ENCODE measurements at places on chromosomes 7 and 10.

DNA sequence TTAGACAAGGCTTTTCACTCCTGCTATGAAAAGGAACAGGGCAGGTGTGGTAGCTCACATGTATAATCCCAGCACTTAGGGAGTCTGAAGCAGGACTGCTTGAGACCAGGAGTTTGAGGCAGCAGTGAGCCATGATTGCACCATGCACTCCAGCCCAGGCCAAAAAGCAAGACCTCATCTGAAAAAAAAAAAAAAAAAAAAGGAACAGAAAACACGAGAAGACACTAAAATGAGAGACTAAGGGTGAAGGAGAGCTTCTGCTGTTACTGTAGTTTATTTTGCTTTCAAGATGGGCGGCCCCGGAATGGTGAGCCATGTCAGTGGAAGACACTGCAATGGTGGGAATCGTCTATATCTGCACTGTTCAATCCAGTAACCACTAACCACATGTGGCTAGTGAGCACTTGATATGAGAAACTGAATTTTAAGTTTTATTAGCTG, 9.9 kb downstream of the PIP4K2A start:
- no peak overlapping the region for H3K27ac ChIP-seq
- peaks cover 25% of the 10 kb centered on the region for H3K4me1 ChIP-seq
- DNase-seq, result no peak
- no peaks in the 10 kb centered on the region for H3K27me3 ChIP-seq
- H3K4me3 ChIP-seq, result no peak overlapping the region

- H3K4me1 ChIP-seq, result no peaks in the 10 kb centered on the region
- DNase-seq, result no peak
- H3K36me3 ChIP-seq, result no peaks in the 10 kb centered on the region
- H3K27me3 ChIP-seq, result no peaks in the 10 kb centered on the region
- no peak overlapping the region for H3K4me3 ChIP-seq
Observed at GRCh38 chr7:43570688-43571365, 12.1 kb upstream of the STK17A start.

- no peaks in the 10 kb centered on the region for H3K36me3 ChIP-seq
- H3K4me3 ChIP-seq, result no peak overlapping the region
- H3K27ac ChIP-seq, result no peak overlapping the region
- H3K27me3 ChIP-seq, result peaks cover 39% of the 10 kb centered on the region
Observed at GRCh38 chr7:127438836-127439235, 46.3 kb upstream of the ZNF800 start.

GRCh38 chr10:13206546-13207443, 27.4 kb downstream of the UCMA start:
- H3K4me1 ChIP-seq, result no peaks in the 10 kb centered on the region
- H3K4me3 ChIP-seq, result no peak overlapping the region
- H3K36me3 ChIP-seq, result peaks cover 9% of the 10 kb centered on the region
- DNase-seq, result no peak
- no peaks in the 10 kb centered on the region for H3K27me3 ChIP-seq

GRCh38 chr7:96401200-96401599, 79.3 kb upstream of the SLC25A13 start:
- DNase-seq, result no peak
- no peaks in the 10 kb centered on the region for H3K36me3 ChIP-seq
- H3K4me1 ChIP-seq, result no peaks in the 10 kb centered on the region
- no peak overlapping the region for H3K4me3 ChIP-seq
- H3K27ac ChIP-seq, result no peak overlapping the region

DNA sequence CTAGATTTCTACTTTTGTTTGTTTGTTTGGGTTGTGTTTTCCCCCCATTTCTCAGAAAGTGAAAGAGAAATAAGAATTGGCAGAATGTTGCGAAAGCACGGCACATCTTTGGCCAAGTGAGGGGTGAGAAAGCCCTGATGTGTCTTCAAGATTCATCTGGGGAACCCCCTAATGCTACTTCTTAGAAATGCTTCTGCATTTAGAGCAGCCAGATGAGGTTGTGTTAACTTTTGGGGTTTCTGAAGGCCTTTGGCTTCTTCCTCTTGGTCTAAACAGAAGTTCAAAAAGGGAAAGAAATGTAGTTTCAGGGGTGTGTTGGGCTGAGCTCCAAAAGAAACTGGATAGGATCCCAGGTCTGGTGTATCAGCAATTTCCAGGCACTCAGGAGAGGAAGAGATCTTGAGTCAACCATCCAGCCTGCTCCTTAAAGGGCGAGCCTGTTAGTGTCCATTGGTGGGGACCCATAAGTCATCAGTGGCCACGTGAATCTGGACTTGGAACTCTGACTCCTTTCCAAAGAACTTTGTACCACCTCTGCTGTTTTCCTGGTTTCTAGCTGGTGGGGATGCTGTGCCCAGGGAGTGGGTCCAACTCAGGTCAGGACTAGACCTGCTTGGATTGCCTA, 6.5 kb downstream of the DUSP5 start:
- peaks cover 33% of the 10 kb centered on the region for H3K36me3 ChIP-seq
- H3K27me3 ChIP-seq, result no peaks in the 10 kb centered on the region
- peaks cover 51% of the 10 kb centered on the region for H3K4me1 ChIP-seq
- no peak for DNase-seq
- peak overlapping the region; percentile 68 for H3K27ac ChIP-seq
- H3K4me3 ChIP-seq, result no peak overlapping the region

DNA sequence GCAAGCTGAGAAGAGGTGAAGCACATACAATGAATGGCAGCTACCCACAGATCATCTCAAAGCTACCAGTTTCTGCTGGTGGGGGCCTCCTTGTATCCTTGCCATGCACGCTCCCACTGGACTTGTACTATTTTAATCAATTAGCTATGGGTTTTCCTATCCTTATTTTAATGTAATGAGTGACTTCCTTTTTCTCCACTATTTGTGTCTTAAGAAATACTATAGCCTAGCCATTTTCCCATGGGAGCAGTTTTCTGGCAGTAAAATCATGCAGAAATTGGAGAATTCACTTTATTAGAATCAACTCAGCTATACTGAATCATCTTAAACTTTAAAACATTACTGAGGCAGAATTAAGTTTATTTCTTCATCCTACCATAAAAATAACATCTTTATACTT, 73.5 kb downstream of the CTNNA3 start:
- H3K27ac ChIP-seq, result no peak overlapping the region

- DNase-seq, result no peak
- H3K27me3 ChIP-seq, result peaks cover 8% of the 10 kb centered on the region
- H3K4me1 ChIP-seq, result peaks cover 1% of the 10 kb centered on the region
- H3K27ac ChIP-seq, result no peak overlapping the region
- no peaks in the 10 kb centered on the region for H3K36me3 ChIP-seq
- no peak overlapping the region for H3K4me3 ChIP-seq
Observed at GRCh38 chr7:115227473-115228235, 305.8 kb downstream of the MDFIC start.

DNA sequence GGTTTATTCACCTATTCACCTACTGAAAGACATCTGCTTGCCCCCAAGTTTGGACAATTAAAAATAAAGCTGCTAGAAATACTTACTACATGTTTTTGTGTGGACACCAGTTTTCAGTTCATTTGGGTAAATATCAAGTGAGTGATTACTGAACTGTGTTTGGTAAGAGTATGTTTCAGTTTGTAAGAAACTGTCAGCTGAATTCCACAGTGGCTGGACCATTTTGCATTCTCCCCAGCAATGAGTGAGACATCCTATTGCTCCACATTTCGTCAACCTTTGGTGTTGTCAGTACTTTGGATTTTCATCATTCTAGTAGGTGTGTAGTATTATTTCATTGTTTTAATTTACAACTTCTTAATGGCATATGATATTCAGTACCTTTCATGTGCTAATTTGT, 17.4 kb upstream of the IKZF1 start:
- no peaks in the 10 kb centered on the region for H3K4me1 ChIP-seq
- no peaks in the 10 kb centered on the region for H3K36me3 ChIP-seq
- H3K27ac ChIP-seq, result no peak overlapping the region

DNA sequence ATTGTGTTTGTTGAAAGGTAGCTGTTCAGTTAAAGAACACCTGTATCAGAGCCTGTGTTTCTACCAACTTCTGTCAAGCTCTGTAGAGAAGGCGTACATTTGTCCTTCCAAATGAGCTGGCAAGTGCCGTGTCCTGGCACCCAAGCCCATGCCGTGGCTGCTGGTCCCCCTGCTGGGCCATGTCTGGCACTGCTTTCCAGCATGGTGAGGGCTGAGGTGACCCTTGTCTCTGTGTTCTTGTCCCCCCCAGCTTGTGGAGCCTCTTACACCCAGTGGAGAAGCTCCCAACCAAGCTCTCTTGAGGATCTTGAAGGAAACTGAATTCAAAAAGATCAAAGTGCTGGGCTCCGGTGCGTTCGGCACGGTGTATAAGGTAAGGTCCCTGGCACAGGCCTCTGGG, 154.9 kb downstream of the EGFR start:
- no peak overlapping the region for H3K4me3 ChIP-seq
- no peaks in the 10 kb centered on the region for H3K27me3 ChIP-seq
- no peak for DNase-seq
- H3K4me1 ChIP-seq, result peaks cover 11% of the 10 kb centered on the region

DNA sequence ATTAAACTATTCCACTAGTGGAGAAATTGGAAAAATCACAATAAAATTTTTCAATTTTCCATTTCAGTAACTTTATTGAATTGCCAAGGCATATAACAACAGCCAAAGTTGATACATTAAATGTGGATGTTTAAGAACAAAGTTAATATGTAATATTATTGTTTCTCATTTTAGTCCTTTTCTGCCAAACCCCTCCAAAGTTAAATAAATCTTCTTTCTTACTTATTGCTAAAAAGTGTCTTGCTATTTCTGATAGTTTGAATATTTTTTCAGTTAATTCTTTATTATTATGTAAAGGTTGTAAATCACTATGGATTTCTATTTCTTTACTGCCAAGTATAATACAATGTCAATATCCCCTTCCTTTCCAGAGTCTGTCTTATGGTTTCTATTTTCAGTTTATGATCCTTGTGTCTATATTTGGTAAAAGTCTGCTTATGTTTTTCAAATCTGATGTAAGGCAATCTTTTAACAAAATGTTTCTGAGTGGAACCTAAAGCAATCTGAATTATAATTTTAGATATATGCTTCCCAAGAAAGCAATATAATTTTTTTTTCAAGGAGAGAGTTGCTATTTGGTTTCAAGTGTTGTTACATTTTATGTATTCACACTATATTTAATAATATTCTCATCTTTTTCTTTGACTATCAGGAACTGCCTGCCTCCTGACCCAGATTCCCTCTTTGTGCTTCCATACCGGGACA, 80.3 kb upstream of the RHOBTB1 start:
- no peak overlapping the region for H3K27ac ChIP-seq
- peaks cover 11% of the 10 kb centered on the region for H3K4me1 ChIP-seq
- peaks cover 4% of the 10 kb centered on the region for H3K27me3 ChIP-seq

GRCh38 chr7:205115-206010, 13.0 kb downstream of the FAM20C start:
- H3K27me3 ChIP-seq, result no peaks in the 10 kb centered on the region
- no peak for DNase-seq
- H3K4me3 ChIP-seq, result no peak overlapping the region
- peak overlapping the region; percentile 39 for H3K27ac ChIP-seq
- peaks cover 30% of the 10 kb centered on the region for H3K36me3 ChIP-seq

GRCh38 chr10:12237265-12238220, 41.6 kb downstream of the CDC123 start:
- H3K36me3 ChIP-seq, result peaks cover 32% of the 10 kb centered on the region
- H3K27ac ChIP-seq, result no peak overlapping the region

GRCh38 chr10:119723624-119724023, 2.2 kb upstream of the INPP5F start:
- no peak for DNase-seq
- no peaks in the 10 kb centered on the region for H3K27me3 ChIP-seq
- H3K4me3 ChIP-seq, result no peak overlapping the region
- H3K36me3 ChIP-seq, result no peaks in the 10 kb centered on the region

DNA sequence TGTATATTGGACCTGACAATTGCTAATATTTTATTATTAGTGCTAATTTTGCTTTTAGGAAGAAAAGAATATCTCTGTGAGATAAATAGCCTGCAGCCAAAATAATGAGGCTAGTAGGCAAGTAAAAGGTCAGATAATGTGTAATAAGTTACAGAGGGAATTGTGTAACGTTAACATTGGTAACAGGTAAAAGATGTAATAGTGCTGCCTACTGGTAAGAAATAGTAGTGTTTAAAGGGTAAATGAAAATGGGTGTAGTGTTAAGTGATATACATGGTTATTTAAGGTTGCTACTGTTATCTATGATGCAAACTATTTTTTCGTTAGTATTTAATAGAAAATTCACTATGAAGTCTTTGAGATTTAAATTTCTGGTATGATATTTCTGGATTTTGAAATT, 9.2 kb upstream of the FOXP2 start:
- H3K4me3 ChIP-seq, result no peak overlapping the region
- H3K36me3 ChIP-seq, result no peaks in the 10 kb centered on the region
- no peak for DNase-seq
- peaks cover 5% of the 10 kb centered on the region for H3K4me1 ChIP-seq

GRCh38 chr7:157990226-157990880, 597.3 kb downstream of the PTPRN2 start:
- peaks cover 22% of the 10 kb centered on the region for H3K27me3 ChIP-seq
- no peaks in the 10 kb centered on the region for H3K36me3 ChIP-seq
- peaks cover 3% of the 10 kb centered on the region for H3K4me1 ChIP-seq
- H3K4me3 ChIP-seq, result no peak overlapping the region
- no peak for DNase-seq

GRCh38 chr10:3790858-3791257, 5.8 kb upstream of the KLF6 start:
- no peak for DNase-seq
- no peak overlapping the region for H3K27ac ChIP-seq
- no peak overlapping the region for H3K4me3 ChIP-seq
- peaks cover 15% of the 10 kb centered on the region for H3K4me1 ChIP-seq
- no peaks in the 10 kb centered on the region for H3K27me3 ChIP-seq

DNA sequence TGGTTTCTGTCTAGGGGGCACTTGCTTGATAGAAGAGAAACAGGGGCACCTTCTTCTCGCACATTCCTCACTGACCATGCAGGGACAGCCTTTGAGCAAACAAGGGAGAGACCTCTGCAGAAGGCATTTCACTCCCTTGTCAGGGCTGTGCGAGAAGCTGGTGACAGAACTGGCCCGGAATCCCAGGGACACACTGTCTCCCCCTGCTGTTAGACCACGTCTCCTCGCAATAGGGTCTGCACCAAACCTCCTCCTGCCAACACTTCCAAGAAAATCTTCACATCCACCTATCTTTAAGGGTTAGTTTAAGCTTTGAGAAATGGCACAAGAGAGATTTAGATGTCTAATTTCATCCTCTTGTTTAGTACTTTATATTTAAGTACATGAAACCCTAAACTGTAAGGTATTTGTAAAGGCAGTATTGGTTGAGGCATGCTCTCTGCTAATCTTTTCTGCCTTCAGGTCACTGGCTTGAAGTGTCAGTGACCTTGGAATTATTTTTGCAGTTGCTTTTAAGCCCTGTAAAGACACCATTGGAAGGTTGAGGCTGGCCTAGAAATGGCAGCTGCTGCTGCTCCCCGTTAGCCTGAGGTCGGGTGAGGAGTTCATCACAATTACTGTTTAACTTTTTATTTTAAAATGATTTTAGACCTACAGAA, 37.0 kb downstream of the RBM20 start:
- peak; percentile 47 for DNase-seq
- no peak overlapping the region for H3K4me3 ChIP-seq
- H3K4me1 ChIP-seq, result peaks cover 11% of the 10 kb centered on the region
- no peaks in the 10 kb centered on the region for H3K36me3 ChIP-seq

- H3K27ac ChIP-seq, result no peak overlapping the region
- H3K27me3 ChIP-seq, result peaks cover 15% of the 10 kb centered on the region
Observed at GRCh38 chr7:936386-937054, 18.0 kb downstream of the ADAP1 start.

GRCh38 chr10:3527869-3528268, 257.1 kb downstream of the KLF6 start:
- H3K4me1 ChIP-seq, result peaks cover 5% of the 10 kb centered on the region
- peaks cover 3% of the 10 kb centered on the region for H3K27me3 ChIP-seq
- DNase-seq, result no peak
- H3K27ac ChIP-seq, result no peak overlapping the region
- H3K4me3 ChIP-seq, result no peak overlapping the region

All from progenitor cell of endocrine pancreas (in vitro differentiated cells).